ENCODE measurements at places on chromosomes 11 and 22.
A peak's percentile ranks its signal among the peaks of the same experiment; 100 is the strongest.

- DNase-seq, result no peak
Measured at GRCh38 chr22:37409459-37410050, 17.7 kb downstream of the ELFN2 start.

DNA sequence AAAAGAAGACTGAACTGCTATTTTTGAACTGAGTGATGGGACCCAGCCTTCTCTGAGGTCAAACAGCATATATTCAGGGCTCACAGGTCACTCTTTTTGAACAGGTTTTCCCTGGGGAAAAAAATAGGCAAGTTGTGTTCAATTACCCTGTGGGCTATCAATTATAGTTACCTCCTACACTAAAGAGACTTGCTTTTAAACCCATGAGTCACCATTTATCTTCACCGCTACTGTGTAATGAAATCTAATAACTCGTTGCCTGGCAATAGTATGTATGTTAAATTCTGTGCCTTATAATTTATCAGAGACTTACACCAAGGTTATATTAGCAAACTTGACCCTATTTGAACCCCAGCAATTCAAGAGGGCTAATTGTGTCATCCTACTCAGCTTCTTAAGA is 98.5 kb downstream of the CYP2R1 start:
- DNase-seq, result no peak

DNA sequence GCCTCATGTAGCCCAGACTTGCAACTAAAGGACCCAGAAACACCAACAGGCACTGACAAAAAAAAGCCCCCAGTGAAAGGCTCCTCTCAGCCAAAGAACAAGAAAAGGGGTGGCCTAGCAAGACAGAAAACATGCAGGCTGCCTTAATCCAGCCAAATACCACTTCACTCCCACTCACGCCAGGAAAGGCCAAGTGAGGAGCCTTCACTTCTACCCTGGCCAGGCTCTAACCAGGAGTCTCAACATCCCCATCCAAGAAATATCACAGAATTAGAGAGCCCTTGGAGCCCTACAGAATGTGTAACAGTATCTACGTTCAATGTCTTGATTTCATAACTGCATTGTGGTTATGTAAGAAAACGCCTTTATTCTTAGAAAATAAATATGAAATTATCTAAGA is 149.0 kb downstream of the APOL5 start:
- DNase-seq, result no peak

GRCh38 chr11:72472765-72473164 is 38.4 kb upstream of the CLPB start:
- DNase-seq, result no peak

GRCh38 chr22:45638834-45639746 is 32.5 kb upstream of the ATXN10 start:
- no peak for DNase-seq

DNA sequence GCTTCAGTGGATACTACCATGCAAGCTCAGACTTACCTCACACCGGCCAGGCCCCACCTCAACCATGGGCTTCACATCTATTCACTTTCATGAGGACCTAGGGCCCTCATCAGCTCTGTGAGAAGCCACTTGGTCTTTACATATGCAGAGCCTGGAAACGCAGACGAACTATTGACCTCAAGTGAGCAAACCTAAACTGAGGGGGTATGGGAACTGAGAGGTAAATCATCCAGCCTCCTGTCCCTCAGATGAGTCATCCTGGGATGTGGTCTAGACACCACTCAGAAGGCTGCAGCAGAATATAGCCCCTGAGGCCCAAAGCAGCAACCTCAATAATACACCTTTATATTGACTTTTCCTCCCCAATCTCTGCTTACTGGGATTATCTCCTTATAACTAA is 578.0 kb downstream of the INSC start:
- DNase-seq, result no peak

GRCh38 chr11:124879493-124880289 is 14.5 kb downstream of the ROBO3 start:
- DNase-seq, result no peak

DNA sequence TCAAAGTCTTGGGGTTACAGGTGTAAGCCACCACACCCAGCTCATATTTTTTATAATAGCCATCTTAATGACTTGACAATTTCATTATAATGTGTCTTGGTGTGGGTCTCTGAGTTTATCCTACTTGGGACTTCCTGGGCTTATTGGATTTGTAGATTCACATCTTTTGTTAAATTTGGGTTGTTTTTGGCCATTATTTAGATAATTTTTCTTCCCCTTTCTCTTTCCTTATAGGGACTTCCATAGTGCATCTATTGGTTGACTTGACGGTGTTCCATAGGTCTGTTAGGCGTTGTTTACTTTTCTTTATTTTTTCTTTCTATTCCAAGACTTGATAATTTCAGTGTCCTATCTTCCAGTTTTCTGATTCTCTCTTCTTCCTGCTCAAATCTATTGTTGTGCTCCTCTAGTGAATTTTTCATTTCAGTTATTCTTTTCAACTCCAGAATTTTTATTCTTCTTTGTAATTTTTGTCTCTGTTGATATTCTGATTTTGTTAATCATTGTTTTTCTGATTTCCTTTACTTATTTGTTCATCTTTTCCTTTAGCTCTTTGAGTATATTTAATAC is 45.6 kb downstream of the RRM1 start:
- DNase-seq, result no peak

GRCh38 chr22:45096256-45096907 is 67.3 kb upstream of the NUP50 start:
- peak; percentile 74 for DNase-seq

DNA sequence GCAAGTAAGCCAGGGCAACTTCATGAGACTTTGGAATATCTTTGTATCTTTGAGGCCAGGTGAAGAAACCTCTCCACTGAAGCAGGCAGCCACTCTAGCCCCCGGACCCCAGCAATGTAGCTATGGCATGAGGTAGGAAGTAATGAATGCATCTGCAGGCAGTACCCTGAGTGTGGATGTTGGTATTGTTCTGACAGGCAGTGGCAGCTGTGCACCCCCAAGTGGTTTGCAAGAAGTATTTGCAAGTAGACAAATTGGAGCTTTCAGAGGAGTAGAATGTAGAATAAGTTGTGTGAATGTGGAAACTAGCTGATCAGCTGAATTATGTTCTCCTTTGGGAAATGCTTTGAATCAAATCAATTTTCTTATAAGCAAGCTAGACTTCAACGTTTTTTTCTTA is 194.4 kb upstream of the PGR start:
- no peak for DNase-seq
